Amniotic epithelial cell (primary cell): ENCODE measurements at places on chromosomes 3 and 15.
A peak's percentile ranks its signal among the peaks of the same experiment; 100 is the strongest.

- DNase-seq, result peak; percentile 3
Observed at GRCh38 chr3:18393906-18394305, 31.2 kb downstream of the SATB1 start.

- DNase-seq, result no peak
Observed at GRCh38 chr3:16108424-16108823, 66.1 kb upstream of the GALNT15 start.

DNA sequence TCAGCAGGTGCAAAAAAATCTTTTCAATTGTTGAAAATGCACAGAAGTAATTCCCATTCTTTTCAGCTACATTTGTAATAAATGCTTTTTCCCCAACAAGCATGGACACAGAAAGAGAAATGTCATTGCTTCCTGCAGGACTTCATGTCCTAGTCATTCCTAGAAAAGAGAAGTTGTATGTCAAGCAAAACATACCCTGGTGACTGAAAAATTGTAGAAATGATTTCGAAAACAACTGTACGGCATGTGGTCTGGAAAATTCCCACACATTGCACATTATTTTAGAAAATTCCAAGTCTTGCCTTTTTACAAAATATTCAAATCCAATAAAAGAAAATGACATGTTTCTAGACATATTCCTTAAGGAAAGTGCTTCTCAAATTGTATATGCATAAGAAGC lies 50.4 kb upstream of the ALCAM start:
- DNase-seq, result no peak

DNA sequence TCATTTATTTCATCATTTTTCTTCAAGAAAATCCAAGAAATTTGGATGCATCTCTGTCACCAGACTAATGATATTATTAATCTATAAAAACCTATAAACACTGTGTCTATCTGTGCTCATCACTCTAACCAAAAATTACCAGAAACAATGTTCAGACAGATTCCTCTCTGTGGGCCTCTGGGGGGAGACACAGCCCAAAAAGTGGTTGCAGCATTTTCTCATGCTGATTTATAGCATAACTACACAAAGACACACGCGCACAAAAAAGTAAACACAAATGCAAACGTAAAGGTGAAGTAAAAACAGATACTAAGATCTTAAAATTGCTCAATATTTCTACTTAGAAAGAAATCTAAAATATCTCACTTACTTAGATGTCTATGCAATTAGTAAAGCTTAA lies 976.0 kb downstream of the GBE1 start:
- DNase-seq, result no peak

DNA sequence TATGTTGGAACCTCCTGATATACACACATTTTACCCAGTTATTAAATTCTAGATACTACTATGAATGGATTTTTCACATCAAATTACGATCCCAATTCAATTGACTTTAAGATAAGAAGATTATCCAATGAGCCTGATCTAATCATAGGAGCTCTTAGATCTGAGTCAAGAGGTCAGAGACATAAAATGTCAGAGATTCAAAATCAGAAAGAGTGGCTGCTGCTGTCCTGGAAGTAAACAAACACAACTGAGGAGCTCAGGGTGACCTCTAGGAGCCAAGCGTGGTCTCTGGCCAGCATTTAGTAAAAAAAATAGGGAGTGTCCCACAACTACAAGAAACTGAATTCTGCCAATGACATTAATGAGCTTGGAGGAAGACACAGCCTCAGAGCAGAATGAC lies 557.1 kb upstream of the CBLB start:
- DNase-seq, result no peak

DNA sequence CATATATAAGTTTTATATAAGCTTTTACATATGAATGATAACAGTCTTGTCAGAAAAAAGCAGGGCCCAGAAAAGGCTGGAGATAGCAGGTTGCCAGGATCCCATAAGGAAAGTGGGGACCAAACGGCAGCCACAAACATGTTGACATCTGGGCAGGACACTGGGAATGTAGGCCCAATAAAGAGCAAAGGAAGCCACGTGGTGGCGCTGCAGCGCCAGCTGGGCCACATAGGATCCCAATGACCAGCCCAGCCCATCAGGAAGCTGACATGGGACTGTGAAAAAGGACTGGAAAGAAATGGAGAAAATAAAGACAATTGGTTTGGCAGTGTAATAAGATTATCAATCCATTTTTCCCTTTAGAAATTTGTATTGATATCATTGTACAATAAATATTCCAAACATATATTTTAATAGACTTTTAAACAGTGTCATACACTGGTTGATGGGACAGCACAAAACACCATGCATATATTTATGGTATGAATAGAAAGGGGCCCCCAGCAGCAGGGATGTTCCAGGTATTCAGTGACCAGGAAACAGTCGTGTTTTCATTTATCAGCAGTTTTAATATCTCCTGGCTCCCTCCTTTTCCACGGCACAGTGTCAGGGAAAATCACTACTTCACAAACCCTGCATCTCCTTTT lies 89.0 kb upstream of the STRIT1 start:
- DNase-seq, result peak; percentile 33

DNA sequence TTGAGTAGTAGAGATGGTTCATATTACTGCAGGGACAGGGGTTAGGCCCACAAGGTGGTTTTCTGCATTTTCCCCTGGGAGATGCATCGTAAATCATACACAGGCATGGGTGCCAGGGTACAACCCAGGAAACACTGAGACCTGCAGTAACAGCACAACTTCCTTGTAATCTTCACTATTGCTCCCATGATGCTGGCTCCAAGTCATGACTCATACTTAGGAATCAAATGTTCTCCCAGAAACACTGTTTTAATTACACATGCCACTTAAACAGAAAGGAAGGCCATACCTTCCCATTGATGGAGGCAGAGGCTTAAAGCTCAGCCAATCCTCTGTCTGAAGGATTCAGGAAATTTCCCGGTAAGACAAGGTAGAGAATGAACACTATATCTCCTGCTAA lies 106.5 kb downstream of the ERC2 start:
- DNase-seq, result no peak

DNA sequence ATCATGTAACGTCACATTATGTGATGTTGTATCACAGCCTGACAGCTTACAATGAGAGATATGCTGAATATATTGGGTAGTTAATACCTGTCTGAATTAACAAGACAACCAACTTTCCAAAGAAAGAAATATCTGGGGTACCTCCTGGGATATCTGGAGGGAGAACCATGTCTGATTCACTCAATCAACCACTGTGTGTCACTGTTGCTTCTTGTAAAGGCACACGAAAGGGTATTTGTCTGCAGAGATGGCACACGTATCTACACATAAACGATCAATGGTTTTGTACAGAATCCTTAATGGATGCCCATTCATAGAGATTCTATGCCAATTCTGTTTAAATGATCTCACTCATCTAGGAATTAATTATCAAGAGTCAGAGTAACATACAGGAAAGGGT lies 252.1 kb upstream of the TMCO5A start:
- peak; percentile 22 for DNase-seq

DNA sequence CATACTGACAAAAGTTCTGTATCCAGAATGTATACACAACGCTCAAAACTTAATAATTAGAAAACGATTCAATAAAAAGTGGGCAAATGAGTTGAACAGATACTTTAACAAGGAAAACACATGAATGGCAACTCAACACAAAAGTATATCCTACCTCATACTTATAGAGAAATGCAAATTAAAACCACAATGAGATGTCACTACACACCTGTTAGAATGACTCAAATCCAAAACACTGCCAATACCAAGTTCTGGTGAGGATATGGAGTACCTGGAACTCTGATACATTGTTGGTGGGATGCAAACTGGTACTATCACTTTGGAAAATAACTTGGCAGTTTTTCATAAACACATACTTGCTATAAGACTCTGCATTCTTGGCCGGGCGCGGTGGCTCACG lies 42.1 kb downstream of the PRTG start:
- no peak for DNase-seq

DNA sequence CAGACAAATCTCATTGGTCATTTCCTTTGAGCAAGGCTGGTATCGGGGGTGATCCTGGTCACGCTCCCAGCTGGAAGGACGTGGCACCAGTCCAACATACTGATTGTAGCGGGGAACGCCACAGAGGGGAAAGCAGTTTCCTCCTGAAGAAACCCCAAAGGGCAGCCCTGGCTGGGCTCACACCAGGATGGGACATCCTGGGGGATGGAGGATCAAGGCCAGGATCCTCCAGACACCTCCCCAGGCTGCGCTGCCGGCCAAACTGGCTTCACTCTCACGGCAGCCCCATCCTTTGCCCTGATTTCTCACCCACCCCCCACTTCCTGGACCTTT lies 36.6 kb downstream of the MUC20 start:
- no peak for DNase-seq

GRCh38 chr3:25952133-25952532 lies 162.2 kb downstream of the OXSM start:
- no peak for DNase-seq

DNA sequence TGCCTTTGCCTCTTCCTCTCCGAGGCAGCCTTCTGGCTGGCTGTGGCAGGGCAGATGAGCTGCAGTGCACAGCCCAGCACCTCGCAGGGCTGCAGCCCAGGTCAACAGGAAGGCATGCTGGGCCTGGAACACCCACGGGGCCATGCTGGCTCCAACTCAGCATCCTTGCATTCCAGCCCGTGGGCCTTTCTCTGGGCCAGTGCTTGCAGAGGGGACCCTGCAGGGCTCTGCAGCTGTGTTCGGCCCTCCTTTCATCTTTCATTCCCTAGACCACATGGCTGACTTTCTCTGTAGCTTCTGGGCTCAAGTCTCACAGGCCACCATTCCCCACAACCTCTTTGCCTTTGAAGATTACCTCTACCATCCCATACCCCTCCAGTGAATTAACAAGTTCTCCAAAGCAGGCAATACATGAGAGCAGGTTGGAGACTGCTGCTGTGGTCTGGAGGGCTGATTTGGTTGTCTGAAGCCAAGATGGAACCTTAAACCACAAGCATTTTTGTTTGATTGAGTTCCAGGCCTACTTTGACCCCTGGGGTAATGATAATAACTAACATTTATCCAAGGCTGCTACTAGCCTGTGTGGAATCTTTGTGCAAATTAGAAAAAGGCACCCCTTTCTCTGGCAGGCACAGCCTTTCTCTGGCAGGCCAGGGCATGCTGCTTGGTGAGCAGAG lies 5.9 kb downstream of the FAM131A start:
- DNase-seq, result no peak

DNA sequence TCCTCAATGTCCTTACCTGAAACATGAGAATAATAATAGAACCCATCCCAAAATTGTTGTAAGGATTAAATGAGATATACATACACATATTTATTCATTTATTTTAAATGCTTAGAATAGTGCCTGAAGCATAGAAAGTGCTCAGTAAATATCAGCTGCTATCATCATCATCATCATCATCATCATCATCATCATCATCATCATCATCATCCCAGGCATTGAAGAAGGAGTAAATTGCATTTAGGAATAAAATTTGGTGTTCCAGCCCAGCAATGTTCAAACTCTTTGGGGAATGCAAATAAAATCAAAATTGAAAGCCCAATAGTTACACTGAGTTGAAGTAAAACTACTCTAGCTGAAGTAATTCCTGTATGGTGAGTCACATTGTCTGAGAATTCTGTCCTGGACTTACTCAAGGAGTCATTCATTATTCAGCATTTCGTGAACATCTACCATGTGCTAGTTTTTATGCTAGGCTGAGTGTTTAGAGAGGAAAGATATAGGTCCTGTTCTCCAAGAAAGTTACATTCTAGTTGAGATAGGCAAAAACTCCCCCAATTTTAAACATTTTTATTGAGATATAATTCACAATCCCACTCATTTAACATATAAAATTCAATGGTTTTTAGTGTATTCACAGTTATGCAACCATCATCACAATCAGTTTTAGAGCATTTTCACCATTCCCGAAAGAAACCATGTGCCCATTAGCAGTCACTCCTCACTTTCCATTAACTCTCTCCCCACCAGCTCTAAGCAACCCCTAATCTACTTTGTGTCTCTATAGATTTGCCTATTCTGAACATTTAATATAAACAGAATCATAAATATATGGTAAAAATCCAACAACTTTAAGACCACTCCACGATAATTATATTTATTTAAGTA lies 107.2 kb downstream of the FRMD5 start:
- DNase-seq, result peak; percentile 92

GRCh38 chr15:88664151-88664778 lies 25.4 kb downstream of the ISG20 start:
- peak; percentile 16 for DNase-seq

DNA sequence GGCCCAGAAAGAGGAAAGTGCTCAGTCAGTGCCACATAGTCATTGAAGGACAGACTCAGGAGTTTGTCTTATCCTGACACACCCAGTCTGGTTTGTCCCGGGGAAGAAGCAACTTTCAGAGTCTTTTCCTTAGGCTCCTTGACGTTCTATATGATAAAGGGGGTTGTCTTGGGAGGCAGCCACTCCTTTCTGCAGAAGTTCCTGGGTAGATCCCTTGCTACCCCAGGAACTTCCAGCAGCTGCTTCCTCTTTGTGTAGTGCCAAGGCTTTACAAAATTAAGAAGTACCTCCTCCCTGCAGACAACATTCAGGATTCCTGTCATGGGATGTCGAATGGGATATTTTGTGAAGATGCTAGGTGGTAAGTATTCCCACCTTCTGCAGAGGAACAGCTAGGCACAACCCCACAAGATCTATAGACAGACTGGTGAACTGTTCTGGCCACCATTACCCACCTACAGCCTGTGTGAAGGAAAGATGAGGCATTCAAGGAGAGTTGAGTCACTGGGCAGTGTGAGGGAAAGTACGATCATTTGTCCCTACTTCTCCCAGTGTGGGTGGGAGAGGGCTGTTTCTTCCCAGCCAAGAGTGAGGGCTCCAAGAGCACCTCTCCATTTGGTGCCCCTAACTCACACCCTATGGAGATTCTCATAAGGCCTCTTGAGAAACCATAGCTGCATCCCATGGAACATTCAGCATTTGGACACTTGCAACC lies 11.3 kb downstream of the TMEM266 start:
- no peak for DNase-seq

DNA sequence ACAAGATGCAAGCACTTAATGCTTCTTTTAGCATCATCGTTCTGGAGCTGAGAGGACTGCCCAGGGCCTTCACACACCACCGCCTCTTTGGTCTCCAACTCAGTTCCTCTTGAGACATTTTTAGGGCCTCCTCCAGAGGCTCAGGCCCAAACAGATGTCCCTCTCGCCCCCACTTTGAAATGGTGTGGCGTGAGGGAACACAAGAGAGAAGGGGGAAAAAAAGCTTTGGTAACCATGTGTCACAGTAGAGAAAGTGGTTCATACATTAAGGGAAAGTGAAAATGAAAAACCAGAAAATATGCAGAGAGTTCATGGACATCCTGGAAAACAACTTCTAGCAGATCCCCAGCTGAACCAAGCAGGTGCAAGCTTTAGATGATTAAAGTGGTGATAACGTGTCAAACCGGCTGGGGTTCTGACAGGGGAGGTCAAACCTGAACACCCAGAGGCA lies 33.1 kb upstream of the FOXP1 start:
- no peak for DNase-seq
